ENCODE measurements at places on chromosomes 7 and 10.

GRCh38 chr7:99005776-99006175, 127.4 kb downstream of the TRRAP start:
- no peak for DNase-seq

DNA sequence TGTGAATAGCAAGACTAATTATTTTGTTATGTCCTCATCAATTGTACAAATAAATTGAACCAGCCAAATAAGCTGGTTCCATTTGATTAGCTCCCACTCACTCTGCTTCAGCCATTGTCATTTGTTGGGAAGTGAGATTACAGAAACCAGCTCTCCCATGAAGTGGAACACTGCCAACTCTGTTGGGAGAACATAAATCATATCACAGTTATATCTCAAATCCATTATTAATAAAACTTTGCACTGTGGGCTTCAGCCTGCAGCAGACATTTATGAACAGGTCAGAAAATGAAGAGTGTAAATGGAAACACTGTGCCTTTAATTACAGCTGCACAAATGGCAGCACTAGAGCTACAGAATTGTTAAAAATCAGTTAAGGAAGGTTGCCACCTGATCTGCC, 46.7 kb upstream of the TEX47 start:
- no peak for DNase-seq

- no peak for DNase-seq
These were observed 5.4 kb downstream of the HNRNPA2B1 start for GRCh38 chr7:26195182-26195581.

DNA sequence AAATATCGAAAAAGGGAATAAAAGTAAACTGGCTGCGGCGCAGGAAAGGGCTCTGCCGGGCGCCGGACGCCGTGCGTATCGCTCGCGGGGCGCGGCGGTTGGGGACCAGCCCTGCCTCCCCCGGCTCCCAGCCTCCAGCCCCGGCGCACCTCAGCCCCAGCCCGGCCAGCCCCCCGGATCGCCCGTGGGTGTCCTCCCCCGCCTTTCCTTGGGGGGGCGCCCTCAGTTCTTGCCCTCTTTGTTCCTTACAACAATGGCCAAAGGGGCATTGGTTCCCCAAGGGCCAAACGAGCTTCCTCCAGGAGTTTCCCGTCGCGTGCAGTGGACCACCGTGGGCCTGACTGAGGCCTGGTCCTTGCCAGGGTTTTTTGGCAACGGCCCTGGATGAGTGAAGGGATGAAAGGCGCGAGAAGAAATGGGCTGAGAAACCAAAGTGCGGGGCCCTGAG, 1.2 kb downstream of the MACROH2A2 start:
- DNase-seq = no peak

DNA sequence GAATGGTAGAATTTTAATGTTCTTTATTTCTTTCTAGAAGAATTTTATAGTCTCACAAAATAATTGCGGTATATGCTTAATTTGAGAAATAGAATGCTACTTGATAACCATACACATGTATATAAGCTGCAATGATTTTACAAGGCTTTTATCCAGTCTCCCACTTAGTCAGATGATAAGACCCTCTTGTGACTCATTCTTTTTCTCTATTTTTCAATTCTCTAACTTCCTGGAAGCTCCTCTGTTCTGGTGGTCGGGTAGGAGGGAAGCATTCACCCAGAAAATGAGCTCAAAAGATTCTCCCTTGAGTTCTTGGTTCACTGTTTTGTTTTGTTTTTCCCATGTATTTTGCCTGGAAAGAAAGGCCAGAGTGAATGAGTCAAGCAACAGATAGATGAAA, 546.6 kb downstream of the INHBA start:
- DNase-seq = no peak

- no peak for DNase-seq
These were observed 192.6 kb downstream of the CDCA7L start for GRCh38 chr7:21753071-21753470.

- no peak for DNase-seq
These were observed 38.7 kb upstream of the PCLO start for GRCh38 chr7:83201355-83201754.

DNA sequence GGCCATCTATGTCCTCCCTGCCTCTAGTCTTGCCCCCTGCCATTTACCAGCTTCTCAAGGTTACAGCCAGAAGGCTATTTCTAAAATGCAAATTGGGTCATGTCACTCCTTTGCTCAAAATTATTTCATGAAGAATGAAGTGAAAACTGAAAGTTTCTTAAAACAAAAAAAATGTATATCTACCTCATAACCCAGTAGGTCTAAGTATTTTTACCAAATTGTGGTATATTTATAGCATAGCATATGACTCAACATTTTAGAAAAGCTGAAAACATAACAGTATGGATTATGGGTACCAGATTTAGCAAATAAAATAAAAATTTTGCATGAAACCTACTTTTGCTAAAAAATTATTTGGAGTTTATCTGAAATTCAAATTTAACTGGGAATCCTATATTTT, 78.4 kb downstream of the SLC16A9 start:
- no peak for DNase-seq

Measured in GM06990 (cell line).